ENCODE measurements at places on chromosomes 12 and 14.

GRCh38 chr12:132133952-132134652, 10.0 kb downstream of the DDX51 start:
- no peak for DNase-seq

- DNase-seq: no peak
Measured at GRCh38 chr14:74235017-74235416, 4.2 kb upstream of the VSX2 start.

- DNase-seq: no peak
Measured at GRCh38 chr14:31280132-31280870, 72.7 kb upstream of the HECTD1 start.

- DNase-seq: peak; percentile 71
Measured at GRCh38 chr14:21734457-21735074, 60.9 kb upstream of the OR4E1 start.

DNA sequence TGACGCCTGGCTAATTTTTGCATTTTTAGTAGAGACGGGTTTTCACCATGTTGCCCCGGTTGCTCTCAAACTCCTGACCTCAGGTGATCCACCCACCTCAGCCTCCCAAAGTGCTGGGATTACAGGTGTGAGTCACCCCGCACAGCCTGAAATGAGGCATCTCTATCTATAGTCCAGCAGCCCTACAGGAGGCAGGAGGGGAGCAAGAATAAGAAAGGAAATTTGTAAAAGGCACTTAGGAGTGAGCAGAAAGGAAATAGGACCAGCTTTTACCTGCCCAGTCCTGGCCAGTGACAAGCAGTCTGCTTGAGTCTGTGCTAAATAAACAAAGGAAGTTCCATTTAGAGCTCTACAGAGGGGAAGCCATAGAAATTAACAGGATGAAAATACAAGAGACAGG, 15.0 kb upstream of the PSMA6 start:
- DNase-seq: no peak

GRCh38 chr14:104150136-104151025, 12.0 kb downstream of the KIF26A start:
- DNase-seq: no peak

GRCh38 chr12:114406316-114406983, 506 bp upstream of the TBX5 start:
- no peak for DNase-seq

DNA sequence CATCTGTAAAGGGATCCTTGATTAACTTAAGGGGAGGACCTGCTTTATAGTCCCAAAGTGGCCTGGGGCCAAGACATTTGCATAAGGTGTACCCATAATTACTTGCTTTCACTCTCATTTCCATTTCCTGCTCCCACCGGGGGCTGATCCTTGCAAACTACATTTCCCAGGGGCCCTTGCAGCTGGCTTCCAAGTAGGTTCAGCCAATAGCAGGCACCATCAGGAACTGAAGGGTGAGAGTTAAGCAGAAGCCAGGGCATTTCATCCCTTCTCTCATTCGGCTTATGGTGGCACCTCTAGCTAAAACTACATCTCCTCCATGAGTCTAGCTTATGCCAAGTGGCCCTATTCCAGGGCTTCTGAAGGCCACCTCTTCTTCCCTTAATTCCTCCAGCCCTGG, 88.8 kb downstream of the CCDC60 start:
- DNase-seq: no peak

DNA sequence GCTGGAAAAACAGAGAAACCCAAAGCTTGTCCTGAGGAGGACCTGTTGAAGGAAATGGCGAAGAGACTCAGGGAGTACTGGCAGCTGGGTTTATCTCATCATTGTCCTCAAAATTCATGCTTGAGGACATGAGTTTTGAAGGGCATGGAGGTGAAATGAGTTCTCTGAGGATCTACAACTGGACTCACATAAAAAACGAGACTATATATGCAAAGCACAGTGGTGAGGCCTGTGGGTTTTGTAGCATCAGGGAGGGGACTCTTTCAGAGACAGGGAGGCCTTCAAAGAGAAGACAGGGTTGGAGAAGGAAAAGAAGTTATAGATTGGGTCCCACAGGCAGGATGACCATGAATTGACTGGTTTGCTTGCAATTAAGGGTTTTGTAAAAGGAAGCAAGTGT, 71.3 kb upstream of the SCN8A start:
- no peak for DNase-seq

DNA sequence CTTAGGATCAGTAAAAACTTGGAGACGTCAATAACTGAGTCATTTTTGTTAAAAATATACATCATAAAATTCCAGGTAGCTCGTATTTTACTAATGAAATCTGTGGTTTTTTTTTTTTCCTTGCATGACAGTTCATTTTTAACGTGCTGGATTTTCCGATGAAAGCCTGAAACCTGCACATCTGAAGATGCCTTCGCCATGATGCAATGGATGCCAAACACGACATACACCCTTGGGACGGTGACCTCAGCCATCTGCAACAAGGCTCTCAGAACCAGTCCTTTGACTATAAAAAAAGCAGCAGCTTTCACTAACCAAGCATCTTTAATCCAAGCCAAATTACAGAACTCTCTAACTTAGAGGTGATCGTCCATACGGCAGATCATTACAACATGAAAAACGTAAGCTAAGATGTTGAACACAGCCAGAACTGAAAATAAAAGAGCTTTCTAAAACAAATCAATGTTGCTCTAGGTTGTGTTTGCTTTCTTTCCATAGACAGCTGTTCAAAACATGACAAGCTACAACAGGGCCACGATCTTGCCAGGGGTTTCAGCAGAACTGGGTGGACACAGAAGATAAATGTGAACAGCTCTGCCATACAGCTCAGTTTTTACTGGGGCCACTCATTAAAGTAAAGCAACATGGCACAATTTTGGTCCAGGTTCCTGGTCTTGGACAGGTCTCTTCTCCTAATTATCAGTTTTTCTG, 7.8 kb downstream of the NIN start:
- no peak for DNase-seq

- DNase-seq: no peak
Measured at GRCh38 chr12:108849660-108850059, 7.7 kb downstream of the SSH1 start.

GRCh38 chr12:9163392-9163791, 44.8 kb downstream of the PZP start:
- DNase-seq: no peak

DNA sequence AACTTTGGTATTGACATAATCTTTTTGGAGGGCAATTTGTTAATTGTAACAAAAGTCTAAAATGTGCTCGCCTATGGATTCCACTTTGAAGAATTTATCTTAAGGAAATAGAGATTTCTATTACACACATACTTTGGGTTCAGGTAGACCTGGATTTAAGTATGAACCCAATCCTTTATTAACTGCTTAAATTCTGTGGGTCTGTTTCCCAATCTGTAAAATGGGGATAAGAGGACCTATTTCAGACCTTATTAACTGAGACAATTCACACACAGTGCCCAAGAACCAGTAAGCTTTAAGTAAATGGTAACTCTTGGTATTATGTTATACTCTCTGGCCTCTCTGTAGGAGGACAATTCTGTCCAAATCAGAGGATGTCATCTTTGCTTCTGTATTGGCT, 822 bp upstream of the EIF2B2 start:
- no peak for DNase-seq

DNA sequence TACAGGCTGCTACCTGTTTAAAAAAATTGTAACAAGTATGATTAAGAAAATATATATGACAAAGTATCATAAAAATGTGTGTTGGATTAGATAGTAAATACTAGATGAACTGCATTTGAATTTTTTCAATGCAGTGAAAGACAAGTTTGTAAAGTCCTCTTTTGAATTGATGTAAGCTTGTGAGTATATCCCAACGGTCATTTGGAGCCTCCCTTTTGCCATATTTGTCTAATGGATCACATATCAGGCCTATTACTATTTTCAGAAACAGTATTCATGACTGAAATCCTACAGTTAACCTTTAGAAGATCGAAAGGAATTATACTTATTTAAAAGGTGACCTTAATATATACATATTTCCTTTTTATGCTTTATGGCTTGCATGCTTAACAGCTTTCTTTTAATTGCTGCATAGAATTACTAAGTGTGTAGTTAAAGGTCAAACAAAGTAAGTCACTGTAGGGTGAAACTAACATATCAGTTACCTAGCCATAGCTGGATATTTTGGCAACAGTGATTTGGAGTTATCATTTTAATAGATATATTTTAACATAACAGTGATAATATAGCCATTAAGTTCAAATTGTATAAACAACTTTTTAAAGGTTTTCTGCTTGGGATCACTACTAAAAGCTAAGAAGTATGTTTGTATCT, 53.6 kb downstream of the USP15 start:
- no peak for DNase-seq

DNA sequence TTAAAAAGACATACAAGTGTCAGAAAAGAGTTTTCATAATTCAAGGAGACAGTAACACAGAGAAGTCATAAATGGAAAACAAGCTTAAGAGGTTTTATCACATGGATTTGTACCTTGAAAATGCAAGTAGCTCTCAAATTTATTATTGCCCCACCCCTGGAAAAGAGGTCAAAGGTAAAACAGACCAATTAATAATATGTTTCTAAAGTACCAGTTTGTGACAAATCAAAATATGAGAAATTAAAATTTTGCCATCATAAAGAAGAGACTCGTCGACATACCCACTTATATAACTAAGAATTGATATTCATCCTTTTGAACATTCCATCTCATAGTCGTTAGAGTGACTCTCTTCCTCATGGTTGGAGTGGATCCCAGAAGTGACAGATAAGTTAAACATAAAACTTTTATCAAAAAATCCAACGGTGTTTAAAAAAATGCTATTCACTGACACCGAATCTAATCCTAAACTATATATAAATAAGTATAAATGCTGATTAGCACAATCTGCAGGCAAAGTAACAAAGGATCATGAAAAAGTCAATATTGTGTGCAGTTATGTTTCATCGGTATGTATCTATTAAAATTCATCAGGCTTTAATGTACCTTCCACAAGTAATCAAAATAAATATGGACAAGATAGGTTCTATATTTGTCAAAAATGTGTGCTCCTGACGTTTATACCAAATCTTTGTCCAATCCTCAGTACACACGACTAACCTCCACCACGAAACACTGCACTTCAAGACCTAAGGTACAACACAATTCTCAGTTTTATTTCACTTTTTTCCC, 2.3 kb downstream of the CORO1C start:
- no peak for DNase-seq

- peak; percentile 68 for DNase-seq
Measured at GRCh38 chr12:56160193-56160763, 2.1 kb downstream of the MYL6 start.

GRCh38 chr14:96501217-96501739, 904 bp upstream of the PAPOLA start:
- DNase-seq: peak; percentile 5

DNA sequence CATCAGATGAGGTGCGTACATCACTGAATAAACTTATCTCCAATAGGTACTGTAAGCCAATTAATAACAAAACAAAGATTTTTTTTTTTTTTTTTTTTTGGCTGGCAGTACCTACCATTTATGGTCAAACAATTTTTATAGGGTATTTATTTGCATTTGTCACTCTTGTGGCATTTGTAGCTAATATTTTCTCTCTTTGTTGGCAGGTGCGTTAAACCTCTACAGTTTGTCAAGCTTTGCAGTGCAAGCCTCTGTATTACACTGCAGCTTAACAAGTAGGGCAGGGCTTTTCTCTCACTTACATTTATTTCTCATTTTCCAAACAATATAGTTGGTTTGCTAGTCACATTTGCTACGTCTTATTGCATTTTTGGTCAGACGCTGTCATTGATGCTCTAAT, 12.3 kb downstream of the PRPF39 start:
- DNase-seq: no peak

DNA sequence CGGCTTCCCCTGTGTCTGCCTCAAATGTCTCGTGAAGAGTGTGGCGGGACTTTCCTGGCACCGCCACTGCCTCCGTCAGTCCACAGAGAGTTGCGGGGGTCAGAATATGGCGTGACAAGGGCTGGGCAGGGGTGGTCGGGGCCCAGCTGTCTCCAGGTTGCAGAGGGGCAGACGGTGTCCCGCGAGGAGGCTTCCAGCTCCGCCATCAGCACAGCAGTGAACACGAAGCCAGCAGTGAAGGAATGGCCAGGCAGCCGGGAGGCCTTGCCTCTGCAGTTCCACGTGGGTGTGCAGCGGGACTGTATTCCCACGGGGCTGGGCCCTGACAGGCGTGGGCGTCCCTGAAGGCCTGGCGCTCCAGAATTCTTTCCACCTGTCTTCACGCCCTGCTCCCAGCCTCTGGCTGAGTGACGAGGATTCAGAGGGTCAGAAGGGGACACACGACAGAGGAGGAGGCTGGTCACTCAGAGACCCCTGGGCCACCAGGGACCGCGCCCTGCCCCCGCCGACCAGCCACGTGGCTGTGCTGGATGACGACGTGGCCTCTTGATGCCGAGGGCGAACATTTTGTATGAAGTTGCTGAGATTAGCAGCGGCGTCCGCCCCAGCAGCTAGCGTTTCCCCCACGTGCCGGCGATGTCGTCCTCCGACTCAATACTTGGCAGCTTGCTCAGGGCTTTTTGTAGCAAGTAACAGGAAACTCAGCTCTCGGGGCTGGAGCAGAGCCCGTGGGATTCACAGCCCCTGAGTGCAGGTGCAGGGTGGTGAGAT, 25.0 kb upstream of the GALNT9 start:
- DNase-seq: no peak

GRCh38 chr12:3200032-3200617, 122.9 kb downstream of the TSPAN9 start:
- DNase-seq: no peak

DNA sequence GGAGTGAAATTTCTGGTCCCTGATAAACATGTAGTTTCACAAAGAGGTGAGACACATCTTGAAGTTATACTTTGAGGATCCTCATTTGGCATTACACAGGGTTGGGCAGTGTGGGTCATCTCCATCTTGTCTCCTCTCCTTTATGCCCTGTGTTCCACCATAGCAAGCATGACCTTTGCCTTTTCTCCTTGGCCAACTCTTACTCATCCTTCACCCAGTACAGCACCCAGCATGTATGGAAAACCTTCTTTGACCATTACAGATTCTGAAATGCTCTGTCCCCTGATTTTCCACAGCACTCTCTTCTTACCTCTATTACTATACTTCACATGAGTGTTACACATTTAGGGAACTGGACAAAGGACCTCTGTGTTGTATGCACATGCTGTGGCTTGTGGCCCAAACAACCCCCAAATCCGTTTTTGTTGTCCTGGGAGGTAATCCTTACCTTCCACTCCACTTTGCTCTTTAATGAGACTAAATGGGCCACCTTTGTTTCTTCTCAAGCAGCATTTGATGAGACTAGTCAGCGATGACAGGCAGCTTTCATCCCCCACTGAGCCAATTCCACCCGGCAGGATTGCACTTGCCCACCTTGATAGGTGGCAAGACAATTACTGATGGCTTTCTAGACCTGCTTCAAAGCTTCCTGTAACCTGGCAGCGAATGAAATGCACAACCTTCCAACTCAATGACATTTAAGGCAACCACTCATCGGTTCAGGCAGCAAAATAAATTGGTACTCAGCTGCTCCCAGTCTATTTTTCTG, 163.5 kb downstream of the MON2 start:
- DNase-seq: no peak

GRCh38 chr14:77039285-77040058, 11.0 kb upstream of the IRF2BPL start:
- DNase-seq: no peak

DNA sequence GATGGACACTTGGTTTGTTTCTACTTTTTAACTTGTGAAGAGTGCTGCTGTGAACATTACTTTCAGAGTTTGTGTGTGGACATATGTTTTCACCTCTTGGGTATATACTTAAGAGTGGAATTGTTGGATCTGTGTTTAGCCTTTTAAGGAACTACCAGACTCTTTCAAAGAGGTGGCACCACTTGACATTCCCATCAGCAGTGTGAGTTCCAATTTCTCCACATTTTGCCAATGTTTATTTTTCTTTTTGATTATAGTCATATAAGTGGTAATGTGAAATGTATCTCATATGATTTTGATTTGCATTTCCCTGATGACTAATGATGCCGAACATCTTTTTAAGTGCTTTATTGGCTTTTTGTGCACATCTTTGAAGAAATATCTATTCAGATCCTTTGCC, 44.8 kb downstream of the ARHGAP5 start:
- DNase-seq: no peak
